ENCODE measurements at places on chromosomes 12 and 14.

GRCh38 chr12:124562018-124562795, 5.2 kb downstream of the NCOR2 start:
- no peak for DNase-seq

GRCh38 chr14:94613720-94614644, 1.8 kb downstream of the SERPINA3 start:
- no peak for DNase-seq

GRCh38 chr14:63928744-63929174, 76.0 kb downstream of the SYNE2 start:
- no peak for DNase-seq

DNA sequence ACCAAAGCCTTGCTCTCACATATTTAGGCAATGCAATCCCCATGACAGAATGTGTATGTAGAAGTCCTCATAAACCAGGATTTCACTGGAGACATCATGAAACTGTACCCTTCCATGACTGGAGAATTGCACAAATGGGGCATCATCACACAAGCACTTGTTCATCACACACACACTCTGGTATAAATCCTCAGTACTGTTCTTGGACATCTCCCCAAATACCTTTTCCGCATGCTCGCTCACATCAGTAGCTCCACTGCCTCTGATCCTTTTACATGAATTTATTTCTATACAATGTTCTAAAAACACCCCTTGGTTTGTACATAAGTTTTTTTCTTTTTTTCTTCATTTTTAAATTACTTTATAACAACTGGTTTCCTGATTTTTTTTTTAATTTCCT, 3.3 kb upstream of the ING4 start:
- no peak for DNase-seq

GRCh38 chr12:29224572-29224971, 75.5 kb downstream of the FAR2 start:
- DNase-seq = no peak

DNA sequence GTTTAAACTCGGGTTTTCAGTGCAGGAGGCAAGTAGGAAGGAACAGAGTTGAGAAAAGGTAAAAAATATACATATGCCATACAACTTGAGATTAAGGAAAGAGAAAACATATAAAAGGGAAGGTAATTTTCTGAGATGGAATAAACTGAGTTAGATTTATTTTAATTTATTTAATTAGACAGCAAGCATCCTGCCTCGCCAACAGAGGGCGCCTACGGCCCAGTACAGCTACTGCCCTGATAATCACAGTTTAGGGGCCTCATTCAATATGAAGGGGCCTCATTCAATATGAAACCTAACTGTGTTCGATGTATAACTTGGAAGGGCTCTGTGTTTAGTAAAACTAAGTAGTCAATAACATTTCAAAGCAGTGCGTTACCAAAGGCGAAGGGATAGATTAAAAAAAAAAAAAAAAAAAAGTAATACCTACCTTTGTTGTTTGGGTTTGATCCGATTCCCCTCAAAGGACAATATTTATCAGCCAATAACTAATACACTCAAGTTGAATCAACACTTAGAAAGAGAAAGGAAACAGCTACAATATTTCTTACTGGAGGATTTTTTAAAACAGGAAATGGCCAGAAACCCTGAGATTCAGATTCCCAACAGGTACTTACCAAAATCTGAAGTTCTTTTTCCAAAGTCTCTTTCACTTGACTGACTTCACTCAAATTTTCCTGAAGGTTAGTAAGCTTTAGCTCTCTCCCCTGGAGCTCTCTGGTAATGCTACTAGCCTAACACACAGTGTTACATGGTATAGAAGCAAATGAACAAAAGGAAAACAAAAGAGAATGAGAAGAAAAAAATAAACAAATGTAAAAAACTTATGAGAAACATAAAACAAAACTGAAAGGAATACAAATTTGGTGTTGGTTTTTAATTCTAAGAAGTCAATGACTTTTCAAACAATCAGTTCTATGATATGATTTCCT, 70.0 kb upstream of the VPS33A start:
- peak; percentile 60 for DNase-seq

GRCh38 chr12:19910681-19911080, 457.7 kb upstream of the PDE3A start:
- DNase-seq = no peak

DNA sequence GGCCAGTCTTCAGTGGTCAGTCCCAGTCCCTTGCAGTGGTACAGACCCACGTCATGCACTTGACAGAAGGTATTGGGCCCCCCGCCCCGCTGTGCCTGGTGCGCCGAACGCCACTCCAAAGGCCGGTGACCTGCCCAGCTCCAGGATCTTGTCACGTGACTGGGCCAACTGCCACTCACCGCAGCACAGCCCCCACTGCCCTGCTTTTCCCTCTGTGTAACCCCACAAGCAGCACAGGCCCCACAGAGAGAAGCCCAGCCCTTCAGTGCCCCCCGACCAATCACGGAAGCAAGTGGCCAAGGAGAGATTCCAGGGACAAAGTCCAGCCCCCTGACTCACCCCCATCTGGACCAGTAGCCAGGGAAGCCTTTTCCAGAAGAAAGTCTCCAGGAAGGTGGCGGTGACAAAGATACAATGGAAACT, 498 bp downstream of the GPR132 start:
- peak; percentile 72 for DNase-seq

DNA sequence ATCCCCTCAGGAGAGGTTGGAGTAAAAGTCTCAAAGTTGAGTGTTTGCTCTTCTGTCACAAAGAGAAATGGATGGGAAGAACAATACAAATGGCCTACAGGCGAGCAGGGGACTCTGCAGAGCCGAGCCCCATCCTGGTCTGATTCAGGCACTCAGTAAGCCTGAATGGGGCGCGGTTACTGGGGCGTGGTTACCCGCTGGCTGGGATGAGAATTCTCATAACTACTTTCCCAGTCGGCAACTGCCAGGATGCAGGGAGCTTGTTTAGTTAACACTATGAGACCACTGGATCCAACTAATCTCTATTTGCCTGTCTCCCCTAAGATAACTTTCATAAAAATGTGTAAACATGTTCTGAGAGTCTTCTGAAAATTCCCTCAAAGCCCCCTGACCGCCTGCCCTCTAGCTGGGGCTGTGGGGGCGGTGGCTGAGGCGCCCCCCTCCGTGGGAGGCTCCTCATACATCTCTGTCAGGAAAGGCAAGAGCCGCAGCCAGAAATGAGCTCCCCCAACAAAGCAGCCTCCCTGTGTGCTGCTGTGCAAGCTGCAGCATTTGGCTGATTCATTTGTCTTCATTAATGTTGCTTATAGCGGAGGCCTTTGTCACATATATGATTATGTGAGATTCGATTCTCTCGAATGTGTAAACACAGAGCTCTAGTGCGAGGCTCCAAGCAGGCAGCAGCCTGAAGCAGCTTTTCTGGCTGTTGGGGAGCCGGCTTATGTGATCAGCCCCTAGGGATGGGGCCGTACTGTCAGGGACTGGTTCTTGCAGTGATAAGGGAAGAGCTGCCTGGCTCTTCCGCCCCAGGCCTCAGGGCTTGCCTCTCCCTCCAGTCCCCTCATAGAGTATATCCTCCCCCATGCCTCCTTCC, 126.1 kb upstream of the ARHGAP5 start:
- DNase-seq = no peak

DNA sequence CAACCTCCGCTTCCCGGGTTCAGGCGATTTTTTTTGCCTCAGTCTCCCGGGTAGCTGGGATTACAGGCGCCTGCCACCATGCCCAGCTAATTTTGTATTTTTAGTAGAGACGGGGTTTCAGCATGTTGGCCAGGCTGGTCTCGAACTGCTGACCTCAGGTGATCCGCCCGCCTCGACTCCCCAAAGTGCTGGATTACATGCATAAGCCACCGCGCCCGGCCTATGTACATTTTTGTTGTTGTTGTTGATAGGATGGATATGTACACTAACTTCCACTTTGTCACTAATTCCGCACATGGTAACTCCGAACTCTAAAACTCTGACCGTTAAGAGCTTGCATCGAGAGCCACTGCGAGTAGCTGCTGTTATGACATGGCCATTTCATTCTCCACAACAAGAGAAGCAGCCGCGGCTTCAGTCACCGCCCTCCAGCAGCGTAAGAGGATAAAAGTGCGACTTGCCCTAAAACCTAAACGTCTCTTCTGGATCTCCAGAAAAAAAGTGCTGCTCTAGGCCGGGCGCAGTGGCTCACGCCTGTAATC, 742 bp upstream of the MARS1 start:
- peak; percentile 16 for DNase-seq

GRCh38 chr12:120640861-120641833, 721 bp downstream of the CABP1 start:
- peak; percentile 71 for DNase-seq

GRCh38 chr14:60249321-60250256, 568 bp downstream of the PPM1A start:
- peak; percentile 71 for DNase-seq

DNA sequence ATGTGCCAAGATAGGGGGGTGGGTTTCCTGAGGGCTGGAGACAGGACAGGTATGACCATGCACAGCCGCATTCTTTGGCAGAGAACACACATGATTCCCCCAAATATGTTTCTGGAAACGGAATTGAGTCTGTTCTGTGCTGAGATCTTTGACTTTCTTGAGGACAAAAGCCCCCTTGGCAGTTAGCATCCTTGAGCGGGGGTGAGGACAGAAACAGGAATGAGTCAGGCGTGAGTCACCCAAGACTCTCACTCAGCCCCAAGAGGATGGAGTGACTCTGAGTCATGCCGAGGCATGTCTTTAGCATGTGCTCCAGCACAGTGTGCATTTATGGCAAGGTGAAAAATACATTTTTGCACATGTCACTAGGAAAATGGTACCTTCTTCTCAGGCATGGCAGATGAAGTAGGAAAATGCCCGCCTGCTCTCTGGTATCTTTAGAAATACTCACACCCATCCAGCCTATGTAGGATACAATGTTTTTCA, 52.1 kb downstream of the DAD1 start:
- DNase-seq = peak; percentile 92

DNA sequence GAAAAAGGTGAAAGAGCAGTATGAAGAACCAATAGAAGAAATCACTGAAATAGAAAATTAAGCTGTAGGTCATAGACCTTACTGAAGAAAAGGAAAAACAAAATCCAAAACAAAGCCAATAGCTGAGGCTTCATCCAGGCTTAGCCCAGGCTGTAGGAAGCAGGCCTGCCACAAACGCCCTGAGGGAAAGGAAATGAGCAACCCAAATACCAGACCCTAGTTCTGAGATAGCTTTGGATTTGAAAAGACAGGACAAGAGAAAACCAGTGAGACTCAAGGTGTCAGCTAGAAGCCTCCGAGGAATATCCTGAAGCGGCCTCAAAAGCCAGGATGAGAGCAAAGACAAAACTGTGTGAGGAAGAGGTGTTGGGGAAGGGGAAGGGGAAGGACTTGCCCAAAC, 79.2 kb downstream of the FERMT2 start:
- DNase-seq = no peak

GRCh38 chr12:42299392-42300308, 26.2 kb downstream of the ZCRB1 start:
- peak; percentile 89 for DNase-seq

GRCh38 chr12:66549050-66549389, 129.9 kb downstream of the GRIP1 start:
- DNase-seq = no peak

DNA sequence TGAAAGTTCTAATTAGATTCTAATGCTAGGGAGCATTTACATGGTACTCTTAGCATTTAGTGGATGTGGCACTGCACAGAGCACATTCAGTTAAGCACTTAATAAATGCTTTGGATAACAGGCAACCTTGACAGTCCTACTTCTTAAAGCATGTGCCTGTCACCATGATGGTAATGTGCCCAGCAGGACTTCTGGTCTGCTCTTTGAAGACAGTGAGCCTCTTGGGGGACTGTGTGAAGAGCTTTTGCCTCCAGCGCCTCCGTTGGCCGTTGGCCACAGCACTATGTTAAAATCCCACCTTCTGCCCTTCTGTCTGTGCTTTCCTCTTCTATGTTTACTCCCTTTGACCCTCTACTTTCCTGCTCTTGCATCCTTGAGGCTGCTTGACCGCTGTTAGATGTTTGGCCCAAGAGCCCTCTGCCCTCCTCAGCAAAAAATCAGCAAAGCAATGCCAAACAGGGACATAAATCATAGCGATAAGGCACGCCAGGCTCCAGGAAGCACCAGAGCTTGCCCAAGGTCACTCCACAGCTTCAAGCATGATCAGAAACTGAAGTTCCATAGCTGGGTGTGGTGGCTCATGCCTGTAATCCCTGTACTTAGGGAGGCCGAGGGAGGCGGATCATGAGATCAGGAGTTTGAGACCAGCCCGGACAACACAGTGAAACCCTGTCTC, 8.3 kb downstream of the CDKL1 start:
- no peak for DNase-seq

- peak; percentile 78 for DNase-seq
Observed at GRCh38 chr12:131608740-131609690, 101.9 kb upstream of the SFSWAP start.

DNA sequence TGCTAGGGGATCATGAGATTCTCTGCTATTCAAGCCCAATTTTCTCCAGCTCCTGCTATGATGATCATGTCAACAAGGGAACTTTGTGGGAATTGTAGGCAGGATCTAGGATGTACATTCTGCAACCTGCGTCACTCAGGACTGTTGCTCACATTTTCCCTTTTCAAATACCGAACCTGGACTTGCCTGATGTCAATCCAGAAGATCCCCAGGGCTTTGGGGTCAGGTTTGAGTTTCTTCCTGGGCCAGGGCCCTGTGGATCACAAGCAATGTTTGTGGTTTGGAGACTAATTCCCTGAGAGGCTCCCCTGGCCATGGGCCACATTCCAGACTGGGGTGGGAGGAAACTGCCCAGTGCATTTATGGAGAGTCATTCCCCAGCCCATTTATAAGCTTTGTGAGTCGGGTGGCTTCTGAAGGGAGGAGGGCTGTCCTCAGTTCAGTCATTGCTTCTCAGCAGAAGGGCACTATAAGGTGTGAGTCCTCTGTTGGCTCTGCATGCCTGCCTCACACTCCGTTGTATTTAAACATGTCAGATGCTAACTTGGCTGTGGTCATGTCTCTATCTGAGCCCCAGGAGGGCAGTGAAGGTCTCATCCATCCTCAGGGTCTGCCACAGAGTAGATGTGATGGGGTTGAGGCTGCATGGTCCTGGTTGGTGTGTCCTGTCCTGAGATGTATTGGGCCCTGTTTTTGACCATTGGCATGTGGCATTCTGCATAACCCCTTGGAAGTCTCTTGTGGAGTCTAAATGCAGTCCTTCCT, 6.5 kb downstream of the KRT86 start:
- DNase-seq = no peak

DNA sequence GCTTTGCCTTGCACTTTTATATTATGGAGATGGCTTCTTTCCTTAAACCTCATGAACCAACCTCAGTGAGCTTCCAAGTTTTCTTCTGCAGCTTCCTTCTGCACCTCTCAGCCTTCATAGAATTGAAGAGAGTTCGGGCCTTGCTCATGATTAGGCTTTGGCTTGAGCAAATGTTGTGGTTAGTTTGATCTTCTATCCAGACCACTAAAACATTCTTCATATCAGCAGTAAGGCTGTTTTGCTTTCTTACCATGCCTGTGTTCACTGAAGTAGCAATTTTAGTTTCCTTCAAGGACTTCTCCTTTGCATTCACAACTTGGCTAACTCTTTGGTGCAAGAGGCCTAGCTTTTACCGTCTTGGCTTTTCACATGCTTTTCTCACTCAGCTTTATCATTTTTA, 125.4 kb downstream of the SNAPC1 start:
- no peak for DNase-seq

Measured in activated CD4-positive, alpha-beta memory T cell treated with anti-CD3 and anti-CD28 coated beads for 36 hours (primary cell).